ENCODE measurements at places on chromosomes 16 and 17.

GRCh38 chr17:42406615-42407288 is 16.3 kb downstream of the CAVIN1 start:
- no peak for DNase-seq

GRCh38 chr16:813204-813915 is 12.8 kb upstream of the GNG13 start:
- DNase-seq = no peak

DNA sequence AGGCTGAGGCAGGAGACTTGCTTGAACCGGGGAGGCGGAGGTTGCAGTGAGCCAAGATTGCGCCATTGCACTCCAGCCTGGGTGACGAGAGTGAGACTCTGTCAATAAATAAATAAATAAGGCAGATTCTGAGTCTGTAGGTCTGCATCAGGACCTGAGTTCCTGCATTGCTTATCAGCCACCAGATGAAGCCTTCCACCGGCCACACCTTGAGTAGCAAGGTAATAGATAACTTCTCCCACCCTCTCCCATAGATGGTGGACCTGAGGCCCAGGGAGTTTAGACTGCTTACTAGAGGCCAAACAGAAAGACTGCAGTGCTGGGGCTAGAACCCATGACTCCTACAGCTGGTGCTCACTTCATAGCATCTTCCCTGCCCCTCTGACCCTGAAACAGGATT is 22.1 kb downstream of the ZP2 start:
- no peak for DNase-seq

- no peak for DNase-seq
These were observed 1.0 kb upstream of the YPEL3 start for GRCh38 chr16:30096862-30097563.

- DNase-seq = no peak
These were observed 340.6 kb downstream of the CA10 start for GRCh38 chr17:51817955-51818354.

GRCh38 chr17:82107341-82107860 is 9.4 kb upstream of the FASN start:
- no peak for DNase-seq

- DNase-seq = no peak
These were observed 39.0 kb downstream of the PRKCB start for GRCh38 chr16:23874613-23875294.

GRCh38 chr16:27756206-27756970 is 206.4 kb downstream of the KATNIP start:
- DNase-seq = no peak

- DNase-seq = no peak
These were observed 16.7 kb upstream of the TANGO6 start for GRCh38 chr16:68826652-68827051.

GRCh38 chr17:81487487-81488275 is 24.9 kb downstream of the ACTG1 start:
- DNase-seq = no peak

DNA sequence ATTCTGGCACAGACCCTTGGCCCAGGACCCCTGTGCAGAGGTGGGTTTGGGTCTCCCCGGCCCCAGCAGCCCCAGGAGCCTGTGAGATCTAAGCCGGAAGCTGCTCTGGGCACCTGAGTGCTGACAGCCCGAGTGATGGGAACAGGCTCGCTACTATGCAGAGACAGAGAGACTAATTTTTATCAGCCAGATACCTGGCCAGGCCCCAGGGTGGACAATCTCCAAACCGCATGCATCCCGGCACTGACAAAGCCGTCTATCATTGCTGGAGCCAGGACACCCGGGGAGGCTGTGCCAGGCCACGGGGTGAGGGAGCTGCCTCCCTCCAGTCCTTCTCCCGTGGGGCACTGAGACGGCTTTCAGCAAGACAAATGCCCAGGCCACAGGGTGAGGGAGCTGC is 25.0 kb downstream of the CBFA2T3 start:
- no peak for DNase-seq

DNA sequence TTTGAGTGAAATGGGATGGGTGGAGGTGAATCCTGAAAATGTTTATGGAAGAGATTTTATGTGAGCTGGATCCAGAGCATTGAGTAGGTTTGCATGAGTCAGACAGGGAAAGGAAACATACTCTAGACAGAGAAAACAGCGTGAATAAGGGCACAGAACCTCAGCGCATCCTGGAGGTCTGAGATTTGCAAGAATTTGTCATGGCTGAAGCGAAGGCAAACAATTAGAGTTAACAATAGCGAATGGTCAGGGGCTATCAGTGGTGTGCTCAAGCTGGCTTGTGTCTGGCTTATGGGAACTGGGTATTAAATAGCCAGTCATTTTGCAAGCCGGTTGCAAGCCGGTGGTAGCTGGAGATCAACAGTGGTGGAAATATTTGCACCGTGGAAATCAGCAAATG is 36.4 kb downstream of the MAP2K6 start:
- no peak for DNase-seq

DNA sequence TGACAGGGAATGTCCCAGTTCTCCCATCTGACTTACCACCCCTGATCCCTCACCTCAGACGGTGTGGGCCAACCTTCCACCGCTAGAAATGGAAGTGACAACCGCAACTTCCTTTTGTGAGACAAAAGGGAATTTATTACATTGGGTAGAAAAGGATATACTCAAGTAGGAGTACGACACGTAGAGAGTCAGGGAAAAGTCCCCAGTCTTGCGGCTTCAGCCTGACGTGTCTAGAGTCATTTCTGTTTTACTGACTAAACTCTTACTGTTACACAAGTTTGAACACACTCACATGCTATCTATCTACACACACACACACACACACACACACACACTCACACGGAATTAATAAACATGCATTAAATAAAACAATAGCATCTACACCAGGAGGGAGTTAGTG is 178.9 kb downstream of the COPRS start:
- DNase-seq = no peak

GRCh38 chr16:29891525-29892457 is 7.6 kb downstream of the SEZ6L2 start:
- no peak for DNase-seq

GRCh38 chr16:88345721-88346560 is 36.8 kb upstream of the ZNF469 start:
- no peak for DNase-seq

GRCh38 chr16:88939245-88939971 is 37.6 kb downstream of the CBFA2T3 start:
- no peak for DNase-seq

- no peak for DNase-seq
These were observed 587 bp downstream of the RNF157 start for GRCh38 chr17:76239538-76240274.

DNA sequence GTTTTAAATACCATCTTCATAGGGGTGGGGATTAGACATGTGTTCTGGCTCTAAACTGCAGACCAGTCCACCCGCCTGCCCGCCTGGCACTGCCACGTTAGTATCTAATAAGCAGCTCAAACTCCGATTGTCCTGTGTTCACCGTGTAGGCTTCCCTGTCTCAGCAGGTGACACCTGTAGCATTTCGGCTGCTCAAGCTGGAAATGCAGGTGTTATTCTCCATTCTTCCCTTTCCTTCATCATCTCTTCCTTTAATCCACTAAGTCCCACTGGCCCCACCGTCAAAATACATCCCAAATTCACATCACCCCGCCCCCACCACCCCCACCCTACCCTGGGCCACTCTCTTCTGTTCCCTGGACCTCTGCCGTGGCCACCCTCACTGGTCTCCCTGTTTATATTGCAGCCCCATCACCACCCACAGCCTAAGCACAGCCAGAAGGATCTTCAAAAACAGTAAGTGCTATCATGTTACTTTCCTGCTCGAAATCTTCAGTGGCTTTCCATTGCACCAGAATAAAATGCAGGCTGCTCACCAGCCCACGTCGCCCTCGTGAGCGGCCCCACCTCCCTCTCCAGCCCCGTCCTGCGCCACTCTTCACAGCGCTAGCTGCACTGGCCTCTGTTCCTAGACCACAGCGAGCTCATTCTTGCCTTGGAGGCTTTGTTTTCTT is 65.1 kb downstream of the RTN4RL1 start:
- DNase-seq = no peak

- no peak for DNase-seq
These were observed 59.8 kb downstream of the DNAH17 start for GRCh38 chr17:78517421-78517820.

- DNase-seq = no peak
These were observed 42.4 kb upstream of the SLC25A19 start for GRCh38 chr17:75331671-75332070.

GRCh38 chr16:88355389-88356123 is 27.2 kb upstream of the ZNF469 start:
- DNase-seq = no peak

DNA sequence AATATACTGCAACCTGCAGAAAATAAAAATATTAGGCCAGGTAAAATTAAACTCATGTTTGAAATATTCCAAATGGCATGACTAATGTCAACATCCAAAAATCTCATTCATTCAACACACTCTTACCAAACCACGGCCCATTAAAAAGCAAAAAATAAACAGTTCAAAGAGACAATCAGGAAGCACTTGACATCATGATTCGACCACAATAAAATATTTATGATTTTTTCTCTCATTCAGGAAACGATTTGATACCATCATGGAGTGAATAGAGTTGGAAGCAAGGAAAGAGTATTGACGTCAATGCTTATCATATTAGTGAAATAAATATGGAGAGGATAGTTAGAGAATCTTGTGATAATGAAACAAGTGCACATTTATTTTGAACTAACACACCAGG is 354.1 kb downstream of the KCNJ2 start:
- DNase-seq = no peak

DNA sequence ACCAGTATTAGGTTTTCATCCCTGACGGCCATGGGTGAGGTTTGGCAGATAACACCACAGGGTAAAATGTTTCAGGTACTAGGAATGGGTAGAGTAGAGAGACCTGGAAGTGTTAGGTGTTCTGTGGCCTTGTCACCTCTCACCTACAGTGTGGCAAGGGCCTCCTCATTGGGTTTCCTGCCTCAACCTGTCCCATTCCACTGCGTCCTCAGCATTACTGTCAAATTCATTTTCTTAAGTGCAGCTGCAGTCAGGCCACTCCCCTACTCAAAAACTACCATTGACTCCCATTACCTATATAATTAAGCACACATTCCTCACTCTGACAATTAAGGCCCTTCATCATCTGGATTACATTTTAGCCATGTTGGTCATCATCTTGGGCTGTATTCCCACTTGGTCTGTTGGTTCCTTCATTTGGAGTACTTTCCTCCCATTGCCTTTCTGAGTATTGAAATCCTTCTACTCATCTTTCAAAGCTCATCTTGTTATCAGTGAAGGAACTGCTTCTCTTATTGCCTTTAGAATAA is 64.5 kb downstream of the NUP88 start:
- no peak for DNase-seq

GRCh38 chr16:89925596-89926079 is 2.5 kb downstream of the TUBB3 start:
- DNase-seq = no peak

GRCh38 chr17:13597723-13598347 is 3.9 kb downstream of the HS3ST3A1 start:
- DNase-seq = no peak

DNA sequence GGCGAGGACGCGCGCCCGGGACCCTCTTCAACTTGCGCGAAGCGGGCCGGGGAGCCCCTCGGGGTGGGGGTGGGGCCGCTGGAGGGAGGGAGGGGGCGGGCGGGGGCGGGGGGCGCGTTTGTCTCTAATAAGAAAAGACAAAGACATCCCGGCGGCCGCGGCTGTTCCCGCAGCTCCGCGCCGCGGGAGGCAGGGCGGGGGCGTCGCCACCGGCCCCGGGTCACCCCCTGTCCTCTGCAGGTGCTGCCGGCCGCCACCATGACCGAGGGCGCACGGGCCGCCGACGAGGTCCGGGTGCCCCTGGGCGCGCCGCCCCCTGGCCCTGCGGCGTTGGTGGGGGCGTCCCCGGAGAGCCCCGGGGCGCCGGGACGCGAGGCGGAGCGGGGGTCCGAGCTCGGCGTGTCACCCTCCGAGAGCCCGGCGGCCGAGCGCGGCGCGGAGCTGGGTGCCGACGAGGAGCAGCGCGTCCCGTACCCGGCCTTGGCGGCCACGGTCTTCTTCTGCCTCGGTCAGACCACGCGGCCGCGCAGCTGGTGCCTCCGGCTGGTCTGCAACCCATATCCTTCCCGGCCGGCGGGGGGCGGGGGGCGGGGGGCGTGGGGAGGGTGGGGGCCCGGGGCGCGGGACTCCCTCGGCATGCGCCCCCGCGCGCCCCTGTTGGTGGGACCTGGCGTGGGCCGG is 714 bp downstream of the CACNA1H start:
- no peak for DNase-seq

GRCh38 chr16:10538583-10538982 is 41.8 kb downstream of the EMP2 start:
- no peak for DNase-seq

DNA sequence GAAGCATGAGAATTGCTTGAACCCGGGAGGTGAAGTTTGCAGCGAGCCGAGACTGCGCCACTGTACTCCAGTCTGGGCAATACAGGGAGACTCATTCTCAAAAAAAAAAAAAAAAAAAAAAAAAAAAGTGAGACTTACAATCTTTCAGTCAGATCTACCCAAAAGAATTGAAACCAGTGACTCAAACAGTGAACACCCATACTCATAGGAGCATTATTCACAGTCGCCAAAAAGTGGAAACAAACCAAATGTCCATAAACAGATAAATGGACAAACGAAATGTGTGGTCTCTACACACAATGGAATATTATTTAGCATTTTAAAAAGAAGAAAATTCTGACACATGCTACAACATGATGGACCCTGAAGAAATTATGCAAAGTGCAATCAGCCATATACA is 9.1 kb upstream of the SCNN1B start:
- DNase-seq = no peak

- no peak for DNase-seq
These were observed 430 bp downstream of the AMFR start for GRCh38 chr16:56424791-56425438.

DNA sequence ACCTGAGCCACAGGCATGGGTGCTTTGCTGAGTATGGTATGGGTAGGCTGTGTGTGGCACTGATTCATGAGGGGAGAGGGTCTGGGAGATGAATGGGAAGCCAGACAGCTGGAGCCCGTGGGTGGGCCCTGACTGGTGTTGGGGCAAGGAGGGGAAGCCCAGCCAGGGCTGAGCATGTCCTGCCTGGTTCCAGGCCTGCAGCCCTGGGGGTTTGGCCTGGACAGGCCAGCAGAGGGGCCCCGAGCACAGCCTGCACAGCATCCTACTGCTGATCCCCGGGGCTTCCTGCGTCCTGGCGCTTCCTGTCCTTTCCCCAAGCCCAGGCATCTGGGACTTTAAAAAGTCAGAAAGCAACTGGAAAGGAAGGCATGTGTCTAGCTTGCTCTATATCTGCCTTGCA is 4.6 kb upstream of the MVD start:
- no peak for DNase-seq

GRCh38 chr16:53769787-53770186 is 65.8 kb downstream of the FTO start:
- DNase-seq = no peak

GRCh38 chr16:22862046-22862445 is 48.1 kb downstream of the HS3ST2 start:
- no peak for DNase-seq

- DNase-seq = no peak
These were observed 5.5 kb downstream of the TEPSIN start for GRCh38 chr17:81233316-81233715.

DNA sequence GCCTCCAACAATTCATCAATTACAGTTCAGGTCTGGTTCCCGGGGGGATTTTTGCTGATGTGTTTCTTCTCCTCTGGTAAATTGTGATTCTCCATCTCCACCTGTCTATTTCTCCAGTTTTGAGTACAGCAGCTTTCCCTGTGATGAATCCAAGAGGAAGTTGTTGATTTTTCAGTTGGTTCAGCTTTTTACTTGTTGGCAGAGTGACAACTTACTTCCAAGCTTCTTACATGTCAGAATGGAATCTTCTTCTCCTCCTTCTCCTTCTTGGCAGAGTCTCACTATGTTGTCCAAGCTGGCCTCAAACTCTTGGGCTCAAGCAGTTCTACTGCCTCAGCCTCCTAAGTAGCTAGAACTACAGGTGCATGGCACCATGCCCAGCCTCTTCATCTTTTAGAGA is 33.4 kb upstream of the TMEM92 start:
- DNase-seq = no peak

Data from esophagus squamous epithelium (tissue), 5 donors.